ENCODE measurements at places on chromosomes 7 and 10.

DNA sequence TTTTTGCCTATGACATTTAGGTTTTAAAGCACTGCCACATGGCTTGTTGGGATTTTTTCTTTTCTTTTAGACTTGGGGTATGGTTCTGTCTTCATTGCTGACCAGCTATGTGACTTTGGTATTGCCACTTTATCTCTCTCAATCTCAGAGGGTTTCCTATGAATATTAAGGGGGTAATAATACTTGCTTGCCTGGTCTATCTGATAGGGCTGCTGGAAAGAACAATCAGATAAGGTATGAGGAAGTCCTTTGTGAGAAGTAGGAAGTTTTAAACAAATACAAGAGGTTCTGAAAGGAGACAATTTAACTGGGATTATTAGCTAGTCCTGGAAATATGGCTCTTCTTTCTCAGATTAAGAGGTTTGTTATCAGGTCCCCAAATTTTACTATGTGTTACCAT is 80.8 kb downstream of the ZNF92 start:
- DNase-seq, result no peak

- no peak for DNase-seq
These were observed 116.3 kb upstream of the PPP2R2D start for GRCh38 chr10:131784363-131785120.

GRCh38 chr7:35545831-35546230 is 149.1 kb downstream of the HERPUD2 start:
- DNase-seq, result no peak

GRCh38 chr7:128322040-128322643 is 21.6 kb downstream of the RBM28 start:
- no peak for DNase-seq

GRCh38 chr10:132341017-132341416 is 9.0 kb downstream of the LRRC27 start:
- no peak for DNase-seq

GRCh38 chr10:53236941-53237340 is 464.4 kb upstream of the MBL2 start:
- no peak for DNase-seq

GRCh38 chr10:132506711-132507408 is 30.7 kb upstream of the INPP5A start:
- DNase-seq, result no peak

GRCh38 chr7:144975882-144976281 is 140.0 kb upstream of the TPK1 start:
- DNase-seq, result no peak

GRCh38 chr7:92613214-92613613 is 23.0 kb upstream of the FAM133B start:
- no peak for DNase-seq

- DNase-seq, result no peak
These were observed 24.4 kb downstream of the DLG5 start for GRCh38 chr10:77902159-77902558.

DNA sequence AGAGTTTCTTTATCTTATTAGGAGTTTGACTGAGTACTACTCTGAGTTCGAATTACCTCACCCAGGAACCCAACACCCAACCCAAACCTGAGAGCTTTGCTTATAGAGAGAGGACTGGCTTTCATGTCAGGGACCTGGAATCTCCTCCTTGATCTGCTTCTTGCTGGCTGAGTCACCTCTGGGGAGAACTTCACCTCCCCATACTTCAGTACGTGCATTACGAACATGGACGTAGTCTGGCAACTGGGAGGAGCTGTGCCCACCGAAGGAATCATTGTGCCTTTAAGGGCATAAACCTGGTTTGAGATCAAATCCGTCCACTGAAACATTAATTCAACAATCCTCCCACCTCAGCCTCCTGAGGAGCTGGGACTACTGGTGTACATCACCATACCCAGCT is 12.2 kb upstream of the PSAP start:
- no peak for DNase-seq

- no peak for DNase-seq
These were observed 946.3 kb downstream of the CNTNAP2 start for GRCh38 chr7:147062897-147063296.

GRCh38 chr7:34772296-34772938 is 114.4 kb downstream of the NPSR1 start:
- DNase-seq, result no peak

DNA sequence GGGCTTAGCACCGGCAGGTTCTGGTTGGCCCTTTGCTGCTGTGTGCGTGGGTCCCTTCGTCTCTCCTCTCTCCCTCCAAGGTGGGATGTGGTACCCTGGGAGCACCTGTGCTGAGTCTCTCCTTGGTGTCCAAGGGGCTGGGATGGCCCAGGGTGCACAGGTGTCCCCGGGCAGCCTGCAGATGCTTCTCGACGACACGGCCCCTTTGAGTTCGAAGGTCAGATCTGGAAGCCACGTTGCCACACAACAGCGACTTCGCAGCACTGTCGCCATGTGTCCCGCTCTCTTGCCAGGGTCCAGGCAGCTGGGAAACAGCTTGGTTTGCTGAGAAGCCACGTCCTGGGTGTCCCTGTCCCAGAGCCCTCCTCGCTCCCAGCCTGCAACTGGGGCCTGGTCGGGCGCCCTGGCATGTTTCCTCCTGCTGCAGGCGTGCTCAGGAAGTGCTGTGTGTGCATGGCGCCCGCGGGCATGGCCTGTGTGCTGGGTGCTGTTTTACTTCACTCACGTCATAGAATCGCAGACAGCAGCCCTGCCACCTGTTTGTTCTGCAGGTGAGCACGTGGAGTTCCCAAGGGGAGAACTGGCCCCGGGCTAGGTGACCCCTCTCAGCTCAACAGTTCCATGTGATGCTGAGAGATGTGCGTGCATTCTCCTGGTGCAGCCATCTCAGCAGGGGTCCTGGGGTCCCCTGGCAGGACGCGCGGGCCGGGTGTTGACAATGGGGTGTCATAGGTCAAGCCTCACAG is 70.9 kb downstream of the DNAJB6 start:
- DNase-seq, result no peak

DNA sequence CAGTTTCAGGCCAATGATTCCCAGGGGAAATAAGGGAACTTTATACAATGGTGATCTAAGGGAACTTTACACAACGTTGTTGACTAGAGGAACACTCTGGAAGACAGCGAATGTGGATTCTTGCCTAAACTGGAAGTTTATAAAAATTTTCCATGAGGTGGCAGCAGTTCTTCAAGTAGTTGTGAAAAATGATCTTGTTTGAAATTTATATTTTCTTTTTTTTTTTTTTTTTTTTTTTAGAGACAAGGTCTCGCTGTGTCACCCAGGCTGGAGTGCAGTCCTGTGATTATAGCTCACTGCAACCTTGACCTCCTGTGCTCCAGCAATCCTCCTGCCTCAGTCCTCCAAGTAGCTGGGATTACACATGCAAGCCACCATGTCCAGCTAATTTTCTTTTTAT is 32.1 kb upstream of the GTF2I start:
- no peak for DNase-seq

DNA sequence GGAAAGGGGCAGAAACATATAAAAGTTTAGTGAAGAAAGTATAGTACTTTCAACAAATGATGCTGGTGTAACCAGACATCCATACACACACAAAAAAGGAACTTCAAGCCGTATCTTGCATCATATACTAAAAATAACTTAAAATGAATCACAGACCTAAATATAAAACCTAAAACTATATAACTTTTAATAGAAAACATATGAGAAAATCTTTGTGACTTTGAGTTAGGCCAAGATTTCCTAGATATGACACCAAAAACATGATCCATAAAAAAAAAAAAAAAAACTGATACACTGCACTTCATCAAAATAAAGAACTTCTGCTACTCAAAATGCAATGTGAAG is 40.9 kb downstream of the NUDCD3 start:
- DNase-seq, result no peak

- DNase-seq, result no peak
These were observed 93.4 kb downstream of the PTPRZ1 start for GRCh38 chr7:121966276-121966934.

DNA sequence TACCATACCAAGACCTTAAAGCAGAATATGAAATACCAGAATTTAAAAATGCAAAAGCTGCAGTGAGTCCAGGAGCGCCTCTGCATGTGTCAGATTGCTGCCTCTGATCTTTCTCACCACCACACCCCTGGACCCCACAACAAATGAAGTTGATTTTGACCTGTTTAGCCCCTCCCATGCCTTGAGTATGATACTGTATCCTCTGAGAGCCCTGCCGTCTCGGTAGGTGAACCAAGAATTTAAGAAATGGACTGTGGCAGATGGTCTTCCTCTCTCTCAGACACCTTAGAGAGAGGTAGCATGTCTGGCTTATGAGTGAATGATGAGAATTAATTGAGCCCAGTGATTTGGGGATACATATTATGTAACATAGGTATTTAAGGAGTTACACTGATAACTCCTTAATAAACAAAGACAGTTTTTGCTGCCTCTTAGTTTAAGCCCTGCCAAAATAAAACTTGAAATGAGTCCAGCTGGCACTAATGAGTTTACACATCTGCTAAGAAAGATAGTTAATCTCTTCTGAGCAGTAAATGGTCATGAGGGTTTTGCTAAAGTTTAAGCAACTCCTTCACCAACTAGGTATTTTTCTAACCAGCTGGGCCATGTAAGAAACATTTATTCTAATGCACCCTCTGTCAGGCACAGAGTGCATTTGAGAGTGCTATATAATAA is 4.5 kb upstream of the TFPI2 start:
- DNase-seq, result no peak

DNA sequence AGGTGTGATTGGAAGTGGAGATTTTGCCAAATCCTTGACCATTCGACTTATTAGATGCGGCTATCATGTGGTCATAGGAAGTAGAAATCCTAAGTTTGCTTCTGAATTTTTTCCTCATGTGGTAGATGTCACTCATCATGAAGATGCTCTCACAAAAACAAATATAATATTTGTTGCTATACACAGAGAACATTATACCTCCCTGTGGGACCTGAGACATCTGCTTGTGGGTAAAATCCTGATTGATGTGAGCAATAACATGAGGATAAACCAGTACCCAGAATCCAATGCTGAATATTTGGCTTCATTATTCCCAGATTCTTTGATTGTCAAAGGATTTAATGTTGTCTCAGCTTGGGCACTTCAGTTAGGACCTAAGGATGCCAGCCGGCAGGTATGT is 13.6 kb downstream of the STEAP2 start:
- DNase-seq, result no peak

DNA sequence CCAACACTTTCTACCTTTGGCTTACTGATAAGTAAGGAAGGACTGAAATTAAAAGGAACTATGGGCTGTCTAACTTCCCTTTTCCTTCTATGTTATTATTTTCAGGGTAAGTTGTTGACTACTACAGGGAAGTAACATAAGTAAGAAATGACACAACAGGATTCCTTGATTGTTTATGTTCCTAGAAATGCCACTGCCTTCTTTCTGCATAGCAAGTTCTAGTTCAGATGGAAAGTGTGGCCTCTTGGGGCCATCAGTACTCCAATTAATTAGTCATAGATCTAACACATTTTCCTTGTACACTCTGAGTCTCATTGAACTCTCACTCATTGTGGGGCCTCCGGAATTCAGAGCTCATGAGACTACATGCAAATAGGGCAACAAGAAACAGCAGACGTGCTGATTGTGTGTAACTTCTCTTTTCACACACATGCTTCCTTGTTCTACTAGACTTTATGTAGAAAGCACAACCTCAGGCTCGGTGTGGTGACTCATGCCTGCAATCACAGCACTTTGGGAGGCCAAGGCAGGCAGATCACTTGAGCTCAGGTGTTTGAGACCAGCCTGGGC is 35.3 kb upstream of the HIBADH start:
- DNase-seq, result peak; percentile 52

- no peak for DNase-seq
These were observed 86.7 kb upstream of the DUSP5 start for GRCh38 chr10:110411047-110411410.

GRCh38 chr10:100245484-100246220 is 16.3 kb upstream of the CHUK start:
- no peak for DNase-seq

DNA sequence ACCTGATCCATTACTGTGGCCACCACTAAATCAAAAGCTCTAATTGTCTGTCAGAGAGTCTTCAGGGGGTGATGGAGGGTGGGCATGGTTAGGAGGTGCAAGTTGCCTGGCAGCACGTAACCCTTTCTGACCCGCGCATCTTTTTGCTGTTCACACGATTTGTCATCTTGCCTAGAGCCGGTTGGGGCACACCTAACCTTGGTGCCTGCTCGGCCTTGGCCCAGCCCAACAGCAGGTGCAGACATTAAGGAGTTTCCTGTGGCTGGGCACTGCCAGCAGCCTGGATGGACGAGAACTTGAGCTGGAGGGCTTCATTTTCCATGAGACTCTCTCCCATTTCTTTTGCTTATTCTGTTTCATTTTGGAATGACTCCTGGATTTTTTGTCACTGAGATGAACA is 41.0 kb upstream of the PTF1A start:
- DNase-seq, result no peak

GRCh38 chr7:114718861-114719260 is 203.0 kb upstream of the MDFIC start:
- peak; percentile 35 for DNase-seq

DNA sequence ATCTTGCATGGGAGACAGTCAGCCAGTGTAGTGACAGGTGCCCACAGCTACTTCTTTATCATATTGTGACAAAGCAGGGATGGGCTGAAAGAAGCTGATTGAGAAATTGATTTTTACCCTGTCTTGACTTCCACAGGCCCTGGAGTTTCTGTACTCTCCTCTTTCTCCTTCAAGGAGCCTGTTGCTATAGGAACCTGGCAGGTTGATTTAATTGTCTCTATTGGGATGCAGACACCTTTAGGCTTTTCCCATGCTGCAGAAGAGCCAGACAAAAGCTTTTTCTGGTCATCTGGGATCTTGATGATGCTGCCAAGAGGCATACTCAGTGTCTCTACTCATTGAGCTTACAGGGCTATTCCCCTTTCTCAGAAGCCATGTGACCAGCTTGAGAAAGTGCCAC is 754.8 kb downstream of the KCNMA1 start:
- no peak for DNase-seq

DNA sequence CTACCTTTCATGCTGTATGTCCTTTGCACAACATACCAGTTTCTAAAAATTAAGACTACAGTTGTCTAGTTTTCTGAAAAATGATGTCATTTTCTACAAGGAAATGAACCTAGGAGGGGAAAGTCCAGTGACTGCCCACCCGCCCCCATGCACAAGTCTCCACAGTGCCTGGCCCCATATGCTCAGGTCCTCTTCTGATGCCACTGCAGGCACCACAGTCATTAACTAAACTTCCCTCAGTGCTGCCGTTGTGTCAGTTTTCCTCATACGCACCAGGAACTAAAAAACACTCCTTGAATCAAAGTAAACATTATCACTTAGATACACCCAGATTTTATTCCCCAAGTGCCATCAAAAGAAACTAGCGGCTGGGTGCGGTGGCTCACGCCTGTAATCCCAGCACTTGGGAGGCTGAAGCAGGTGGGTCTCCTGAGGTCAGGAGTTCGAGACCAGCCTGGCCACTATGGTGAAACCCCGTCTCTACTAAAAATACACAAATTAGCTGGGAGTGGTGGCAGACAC is 6.9 kb upstream of the TNS3 start:
- DNase-seq, result no peak

DNA sequence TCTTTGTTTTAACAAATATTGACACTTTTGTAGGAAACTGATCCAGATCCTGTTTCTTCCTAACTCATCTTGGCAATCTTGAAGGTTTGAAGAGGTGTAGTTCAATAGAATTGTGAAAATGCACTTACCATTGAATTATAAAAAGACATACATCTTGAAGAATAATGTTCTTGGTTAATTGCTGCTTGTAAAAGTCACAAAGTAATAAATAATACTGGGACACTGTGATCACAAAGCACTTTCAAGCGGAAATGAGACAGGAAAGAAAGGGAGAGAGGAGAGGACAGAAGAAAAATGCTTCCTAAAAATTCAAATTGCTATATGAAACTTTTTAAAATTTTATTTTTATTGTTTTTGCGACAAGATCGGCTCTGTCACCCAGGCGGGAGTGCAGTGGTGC is 15.2 kb upstream of the NFE2L3 start:
- DNase-seq, result no peak

- no peak for DNase-seq
These were observed 8.3 kb upstream of the LRRC4 start for GRCh38 chr7:128039544-128039953.
